ENCODE measurements at places on chromosomes 12 and 14.
A peak's percentile ranks its signal among the peaks of the same experiment; 100 is the strongest.

DNA sequence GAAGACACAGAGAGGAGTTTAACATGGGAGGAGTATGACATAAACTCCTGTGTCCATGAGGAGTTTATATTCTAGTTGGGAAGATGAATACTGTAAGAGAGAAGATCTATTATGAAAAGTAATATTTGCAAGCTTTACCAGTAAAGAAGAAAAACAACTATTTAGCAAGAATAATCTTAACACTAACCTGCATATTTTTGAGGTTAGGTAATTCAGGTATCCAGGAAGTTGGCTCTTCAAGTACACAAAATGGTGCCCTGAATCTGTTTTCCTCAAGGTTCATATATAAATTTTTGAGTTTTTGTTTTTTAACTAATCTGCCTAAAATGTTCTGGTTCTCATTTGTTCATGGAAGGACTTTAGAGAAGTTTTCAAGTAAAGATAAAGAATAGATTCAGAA lies 33.9 kb upstream of the KCNMB4 start:
- DNase-seq: no peak

- no peak for DNase-seq
Measured at GRCh38 chr14:67140556-67140955, 48.7 kb upstream of the GARIN2 start.

GRCh38 chr14:52227619-52228222 lies 39.8 kb upstream of the PTGDR start:
- DNase-seq: no peak

DNA sequence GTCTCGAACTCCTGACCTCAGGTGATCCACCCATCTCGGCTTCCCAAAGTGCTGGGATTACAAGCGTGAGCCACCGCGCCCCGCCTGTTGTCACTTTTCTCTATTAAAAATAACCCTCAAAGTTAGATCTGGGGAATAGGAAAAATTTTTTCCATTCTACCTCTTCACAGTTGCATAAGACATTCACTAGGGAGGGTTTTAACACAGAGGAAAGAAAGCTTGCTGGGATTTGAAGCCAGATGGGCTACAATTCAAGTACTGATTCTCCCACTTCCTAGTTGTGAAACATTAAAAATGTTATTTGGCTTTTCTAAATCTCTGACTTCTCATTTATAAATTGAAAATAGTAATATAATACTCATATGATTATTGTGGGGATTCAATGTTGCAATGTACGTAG lies 23.3 kb upstream of the SLC15A5 start:
- no peak for DNase-seq

DNA sequence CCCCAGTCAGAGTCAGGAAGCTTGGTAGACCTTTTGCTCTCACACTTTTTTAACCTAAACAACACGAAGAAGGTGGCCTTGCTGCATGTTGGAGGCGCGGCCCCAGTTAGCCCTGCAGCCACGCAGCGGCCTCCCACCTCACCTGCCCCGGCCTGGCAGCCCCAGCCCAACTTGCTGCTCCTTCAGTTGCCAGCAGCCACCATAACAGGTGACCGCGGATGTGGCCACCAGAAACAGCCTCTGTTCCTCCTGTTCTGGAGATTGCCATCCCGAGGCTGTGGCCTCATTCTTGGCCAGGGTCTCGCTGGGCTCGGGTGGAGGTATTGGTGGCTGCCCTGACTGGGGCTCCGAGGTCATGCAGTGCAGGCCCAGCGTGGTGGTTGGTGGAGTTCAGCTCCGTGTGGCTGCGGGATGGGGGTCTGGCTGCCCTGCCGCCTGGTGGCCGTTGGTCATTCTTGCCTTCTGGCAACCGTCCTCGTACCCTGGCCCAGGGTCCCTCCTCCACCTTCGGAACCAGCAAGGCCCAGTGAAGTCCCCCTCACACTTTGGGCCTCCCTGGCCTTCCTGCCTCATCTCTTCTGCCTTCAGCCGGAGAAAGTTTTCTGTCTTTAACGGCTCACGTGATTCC lies 20.7 kb upstream of the TEX22 start:
- no peak for DNase-seq

GRCh38 chr12:110853836-110854235 lies 7.0 kb downstream of the CCDC63 start:
- DNase-seq: no peak

GRCh38 chr12:100661300-100661951 lies 87.9 kb downstream of the GAS2L3 start:
- DNase-seq: no peak

- DNase-seq: no peak
Measured at GRCh38 chr14:60344751-60345150, 95.7 kb downstream of the PPM1A start.

DNA sequence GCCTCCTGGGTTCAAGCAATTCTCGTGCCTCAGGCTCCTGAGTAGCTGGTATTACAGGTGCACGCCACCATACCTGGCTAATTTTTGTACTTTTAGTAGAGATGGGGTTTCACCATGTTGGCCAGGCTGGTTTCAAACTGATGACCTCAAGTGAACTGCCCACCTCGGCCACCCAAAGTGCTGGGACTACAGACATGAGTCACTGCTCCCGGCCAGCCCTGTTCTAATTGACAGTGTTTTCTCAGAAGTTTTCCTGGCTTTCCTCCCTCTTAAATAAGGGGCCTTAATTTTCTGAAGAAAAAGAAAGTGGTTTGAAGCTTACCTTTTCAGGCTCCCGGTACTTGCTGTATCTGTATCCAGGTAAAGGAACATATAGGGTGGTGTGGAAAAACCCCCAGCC lies 1.7 kb downstream of the HAL start:
- DNase-seq: no peak

GRCh38 chr12:40565029-40565633 lies 127.1 kb upstream of the CNTN1 start:
- DNase-seq: no peak

- no peak for DNase-seq
Measured at GRCh38 chr12:91241756-91242155, 59.1 kb upstream of the DCN start.

DNA sequence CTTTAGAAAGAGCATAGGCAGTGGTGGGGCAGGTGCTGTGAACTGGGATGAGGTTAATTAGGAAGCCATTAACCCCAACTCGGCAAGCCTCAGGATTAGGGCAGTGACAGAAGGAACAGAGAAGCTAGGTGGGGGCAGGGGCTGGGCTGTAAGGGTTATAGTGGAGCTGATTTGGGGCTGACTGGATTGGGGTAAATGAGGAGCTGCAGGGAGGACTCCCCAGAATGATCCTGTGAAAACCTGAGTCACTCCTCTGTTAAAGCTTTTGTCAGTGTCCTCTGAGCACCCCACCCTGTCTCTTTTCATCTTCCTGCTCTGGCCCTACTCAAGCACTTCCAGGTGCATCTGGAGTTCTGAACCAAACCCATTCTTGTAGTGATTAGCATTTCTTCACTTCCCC lies 4.4 kb downstream of the KLC1 start:
- no peak for DNase-seq

- DNase-seq: no peak
Measured at GRCh38 chr12:34377243-34378035, 355.1 kb downstream of the ALG10 start.

- peak; percentile 23 for DNase-seq
Measured at GRCh38 chr14:101761881-101762529, 496 bp downstream of the PPP2R5C start.

DNA sequence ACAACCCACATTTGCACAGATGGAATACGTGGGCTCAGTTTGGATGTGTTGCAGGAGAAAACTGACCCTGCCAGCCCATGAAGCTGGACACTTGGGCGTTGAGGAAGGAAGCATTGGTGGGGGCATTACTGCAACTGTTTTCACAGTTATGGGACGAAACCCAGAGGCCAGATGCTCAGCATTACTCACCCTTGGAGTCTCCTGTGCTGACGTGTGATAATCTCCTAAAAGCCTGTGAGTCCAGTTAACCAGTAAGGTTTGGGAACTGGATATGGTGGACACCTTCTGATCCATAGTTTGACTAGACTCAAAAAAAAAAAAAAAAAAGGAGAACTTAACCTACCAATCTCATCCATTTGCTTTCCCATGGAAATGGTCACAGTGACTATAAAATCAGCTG lies 52.8 kb upstream of the EGLN3 start:
- no peak for DNase-seq

DNA sequence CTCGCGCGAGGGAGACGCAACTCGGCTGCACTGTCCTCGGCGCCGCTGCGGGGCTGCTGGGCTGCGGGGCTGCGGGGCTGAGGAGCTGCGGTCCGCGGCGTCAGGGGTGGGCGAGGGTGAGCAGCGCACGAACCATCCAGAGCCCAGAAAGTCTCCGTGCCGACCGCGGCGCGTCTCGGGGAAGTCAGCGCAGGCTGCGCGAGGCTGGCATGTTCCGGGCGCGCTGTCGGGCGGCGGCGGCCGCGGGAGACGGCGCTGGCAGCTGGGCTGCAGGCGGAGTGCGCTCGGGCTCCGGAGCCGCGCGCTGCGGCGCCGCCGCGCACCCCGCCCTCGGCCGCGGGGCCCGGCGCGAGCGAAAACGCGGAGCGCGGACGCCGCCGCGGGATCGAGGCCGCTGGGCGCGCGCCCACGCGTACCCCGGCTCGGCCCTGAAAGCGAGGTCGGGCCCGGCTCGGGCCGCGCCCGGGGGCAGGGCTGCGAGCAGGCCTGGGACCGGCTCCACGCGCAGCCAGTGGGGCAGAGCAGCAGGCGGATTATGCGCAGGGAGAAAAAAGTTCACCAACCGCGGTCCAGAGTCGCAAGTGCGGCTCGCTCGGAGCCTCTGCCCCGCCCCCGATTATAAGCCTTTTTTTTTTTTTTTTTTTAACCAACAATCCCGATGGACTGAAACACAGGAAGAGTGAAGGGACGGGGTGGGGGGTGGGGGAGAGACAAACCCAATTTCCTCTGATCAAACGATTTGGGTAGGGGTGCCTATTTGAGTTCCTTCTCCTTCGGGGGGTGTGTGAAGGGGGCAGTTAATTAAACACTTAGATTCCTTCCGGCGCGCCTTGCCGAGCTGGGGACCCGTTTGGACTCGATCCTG lies at the start of gene PRICKLE1:
PRICKLE1 (minus strand) TSS at position 282 of the 865 bp plus-strand sequence. CDS start 117,230 bp downstream, outside the sequence.
- DNase-seq: peak; percentile 6

- no peak for DNase-seq
Measured at GRCh38 chr12:119630223-119630780, 36.7 kb downstream of the TMEM233 start.

- no peak for DNase-seq
Measured at GRCh38 chr14:70934502-70935134, 27.4 kb downstream of the PCNX1 start.

GRCh38 chr14:72256055-72256454 lies 323.8 kb downstream of the RGS6 start:
- DNase-seq: no peak

GRCh38 chr12:89661706-89662330 lies 46.8 kb downstream of the ATP2B1 start:
- DNase-seq: no peak

Measured in stimulated activated CD8-positive, alpha-beta memory T cell treated with anti-CD3 and anti-CD28 coated beads, Interleukin-2, amount 100 ng/mL, for 48 hours (primary cell).